Colonic mucosa (tissue), 4 donors: ENCODE measurements at places on chromosomes 4 and X.

DNA sequence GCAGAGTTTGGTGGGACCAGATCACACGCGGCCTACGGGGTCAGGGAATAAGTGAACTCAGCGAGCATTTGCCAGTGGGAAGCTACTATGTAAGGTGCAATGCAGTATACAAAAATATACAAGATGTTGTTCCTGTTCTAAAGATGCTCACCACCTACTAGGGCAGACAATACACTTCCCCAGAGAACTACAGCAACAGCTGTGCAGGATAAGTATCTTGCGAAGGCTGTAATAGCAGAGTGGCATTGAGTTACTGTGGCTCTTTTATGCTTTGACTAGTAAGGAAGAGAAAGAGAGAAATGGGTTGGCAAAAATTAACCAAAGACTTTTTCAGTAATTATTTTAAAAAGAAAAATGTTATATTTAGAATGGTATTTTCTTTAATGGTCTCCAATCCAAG lies 61.2 kb downstream of the CDS1 start:
- no peak for DNase-seq

- DNase-seq, result no peak
Measured at GRCh38 chrX:96474029-96474740, 210.5 kb upstream of the DIAPH2 start.

DNA sequence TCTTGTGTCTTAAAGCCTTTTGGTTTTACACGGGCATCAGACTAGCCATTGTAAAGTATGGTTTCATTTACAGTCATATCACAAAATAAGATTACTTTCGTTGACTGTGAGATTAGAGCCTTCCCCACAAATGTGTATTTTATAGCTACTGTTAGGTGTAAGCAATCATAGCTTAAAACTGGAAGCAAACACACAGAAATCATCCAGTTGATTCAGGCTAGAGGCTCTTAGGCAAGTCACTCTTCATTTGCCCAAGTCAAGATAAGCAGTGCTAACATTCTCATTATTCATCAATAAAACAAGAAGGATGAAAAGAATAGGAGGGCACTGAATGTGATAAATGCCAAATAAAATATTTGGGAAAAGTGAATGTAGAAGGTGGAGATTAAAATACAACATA lies 448.7 kb upstream of the FAM241A start:
- DNase-seq, result no peak

GRCh38 chr4:8347660-8348059 lies 78.1 kb downstream of the HTRA3 start:
- no peak for DNase-seq

DNA sequence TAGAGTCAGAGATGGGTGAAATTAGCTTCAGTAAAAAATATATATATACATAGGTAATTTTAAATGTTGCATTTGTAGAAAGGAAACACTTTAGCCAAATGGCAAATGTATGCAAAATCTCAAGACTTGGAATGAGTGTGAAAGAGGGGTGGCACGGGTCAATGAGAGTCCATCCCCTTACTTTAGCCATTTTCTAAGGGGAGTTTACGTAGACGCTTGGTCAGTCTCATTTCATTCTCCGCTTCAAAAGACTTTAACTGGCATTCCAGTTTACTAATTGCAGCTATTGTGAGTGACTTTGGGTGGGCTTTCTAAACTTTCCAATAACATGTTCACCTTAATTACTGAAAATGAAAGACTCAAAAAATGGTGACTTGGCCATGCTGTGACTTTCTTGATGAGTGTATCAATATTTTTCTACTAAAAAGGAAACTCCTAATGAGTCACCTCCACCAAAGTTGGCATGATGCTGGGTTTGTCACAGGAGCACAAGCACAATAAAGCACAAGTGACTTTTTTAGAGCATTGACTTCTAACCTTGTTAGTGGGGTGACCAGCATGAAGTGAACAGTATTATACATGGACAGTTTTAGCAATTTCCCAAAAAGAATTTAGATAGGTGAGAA lies 356.0 kb upstream of the RASGEF1B start:
- no peak for DNase-seq

GRCh38 chr4:112036886-112037285 lies 108.4 kb upstream of the FAM241A start:
- no peak for DNase-seq

GRCh38 chrX:124771292-124771691 lies 424.9 kb downstream of the SH2D1A start:
- no peak for DNase-seq

- no peak for DNase-seq
Measured at GRCh38 chr4:123265443-123265842, 131.2 kb upstream of the SPRY1 start.

- no peak for DNase-seq
Measured at GRCh38 chr4:140098455-140099160, 55.4 kb downstream of the MAML3 start.

DNA sequence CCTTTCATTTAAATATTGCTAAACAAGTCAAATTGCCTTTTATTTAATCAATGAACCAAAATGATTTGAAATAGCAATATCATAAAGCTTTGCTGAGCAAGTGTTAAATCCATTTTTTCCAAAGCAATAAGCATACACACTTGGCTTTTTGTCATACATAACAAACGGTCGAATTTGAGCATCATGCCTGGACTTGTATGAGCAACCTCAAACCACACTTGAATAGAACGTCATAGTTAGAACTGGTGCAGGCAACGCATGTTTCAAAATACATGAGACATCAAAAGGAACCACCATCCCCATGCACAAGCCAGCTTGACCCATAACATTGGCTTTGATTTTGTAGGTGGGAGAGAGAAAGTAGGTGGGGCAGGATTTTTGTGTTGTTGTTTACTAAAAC lies 812.3 kb upstream of the FRG1 start:
- DNase-seq, result no peak
